ENCODE measurements at places on chromosomes 7 and 10. TPM values are rescaled to one million over a fixed set of nuclear protein-coding genes. Genes with fewer than 3 reads are reported as not detected.
A peak's percentile ranks its signal among the peaks of the same experiment; 100 is the strongest.

Gene SMNDC1
- total RNA-seq = 28.6 TPM

GRCh38 chr10:12699258-12699700, 302.2 kb downstream of the CCDC3 start:
- DNase-seq = no peak
- no peak overlapping the region for H3K4me3 ChIP-seq
- H3K36me3 ChIP-seq = no peaks in the 10 kb centered on the region
- no peaks in the 10 kb centered on the region for H3K4me1 ChIP-seq

Gene IGF2BP3
- 0.85 TPM for total RNA-seq

- H3K27ac ChIP-seq = no peak overlapping the region
- no peak for DNase-seq
- H3K36me3 ChIP-seq = no peaks in the 10 kb centered on the region
- no peaks in the 10 kb centered on the region for H3K4me1 ChIP-seq
- no peaks in the 10 kb centered on the region for H3K27me3 ChIP-seq
Measured at GRCh38 chr7:42869131-42870020, 42.5 kb downstream of the C7orf25 start.

Gene TMEM26
- 1.2 TPM for total RNA-seq

Gene ITPRIP
- total RNA-seq = 21.6 TPM

DNA sequence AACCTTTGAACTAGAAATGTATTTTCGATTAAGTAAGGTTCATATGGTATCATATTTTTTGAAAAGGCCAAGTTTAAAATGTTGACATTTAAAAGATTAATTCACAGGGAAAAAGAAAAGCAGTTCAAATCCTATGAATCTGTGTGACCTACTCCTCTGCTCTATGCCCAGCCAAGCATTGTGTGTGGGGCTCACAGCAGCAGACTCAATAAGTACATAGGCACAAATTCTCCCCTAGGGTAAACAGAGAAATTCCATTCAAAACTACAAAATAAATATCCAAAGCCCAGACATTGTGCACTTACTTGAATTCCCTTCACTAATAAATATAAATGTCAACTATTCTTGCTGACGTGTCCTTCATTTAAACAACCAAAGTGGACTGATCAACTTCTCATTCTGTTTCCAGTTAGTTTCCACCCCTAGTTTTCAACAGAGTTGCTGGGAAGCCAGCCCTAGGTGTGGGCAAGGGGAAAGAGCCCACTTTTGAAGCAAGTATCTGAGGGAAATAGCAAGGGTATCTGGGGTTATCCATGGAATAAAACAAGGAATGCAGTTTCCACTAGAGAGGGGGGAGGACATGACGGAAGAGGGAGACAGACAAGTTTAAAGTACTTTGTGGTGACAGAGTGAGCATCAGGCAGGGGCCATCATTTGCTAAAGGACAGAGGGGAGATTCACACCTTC, 533.3 kb downstream of the SORCS1 start:
- no peak overlapping the region for H3K4me3 ChIP-seq
- H3K36me3 ChIP-seq = no peaks in the 10 kb centered on the region
- H3K27me3 ChIP-seq = no peaks in the 10 kb centered on the region
- no peaks in the 10 kb centered on the region for H3K4me1 ChIP-seq

- no peaks in the 10 kb centered on the region for H3K36me3 ChIP-seq
- H3K4me3 ChIP-seq = no peak overlapping the region
- DNase-seq = no peak
- H3K27ac ChIP-seq = no peak overlapping the region
Measured at GRCh38 chr7:45601094-45601493, 26.9 kb downstream of the ADCY1 start.

DNA sequence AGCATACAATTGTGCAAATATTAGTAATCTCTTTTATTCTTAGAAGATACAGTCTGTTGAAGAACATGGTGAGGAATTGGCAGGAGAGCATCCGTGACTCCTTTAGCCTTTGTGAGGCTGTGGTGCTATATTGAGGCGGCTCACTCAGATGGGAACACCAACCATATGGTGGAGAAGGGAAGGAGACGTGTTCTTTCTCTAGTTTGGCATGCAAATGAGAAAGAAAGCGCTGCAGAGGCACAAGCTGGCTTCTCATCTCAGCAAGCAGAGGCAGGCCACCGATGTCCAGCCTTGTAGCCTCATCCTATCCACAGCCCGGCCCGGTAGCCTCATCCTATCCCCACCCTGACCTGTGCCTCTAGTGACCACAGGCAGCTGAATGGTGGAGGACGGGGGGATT, 288.3 kb downstream of the CAMK1D start:
- H3K36me3 ChIP-seq = no peaks in the 10 kb centered on the region
- no peak overlapping the region for H3K4me3 ChIP-seq
- no peaks in the 10 kb centered on the region for H3K27me3 ChIP-seq

- no peaks in the 10 kb centered on the region for H3K4me1 ChIP-seq
- no peaks in the 10 kb centered on the region for H3K36me3 ChIP-seq
- no peak for DNase-seq
- H3K4me3 ChIP-seq = no peak overlapping the region
- H3K27ac ChIP-seq = no peak overlapping the region
- H3K27me3 ChIP-seq = no peaks in the 10 kb centered on the region
Measured at GRCh38 chr10:95026461-95026860, 42.8 kb downstream of the CYP2C8 start.

Gene MOGAT3
- total RNA-seq = 0.25 TPM

Gene MYL10
- total RNA-seq = not detected

Gene LEP
- not detected for total RNA-seq

GRCh38 chr10:110615057-110615747, 28.9 kb upstream of the RBM20 start:
- DNase-seq = peak; percentile 68
- H3K36me3 ChIP-seq = no peaks in the 10 kb centered on the region
- no peaks in the 10 kb centered on the region for H3K27me3 ChIP-seq
- H3K4me3 ChIP-seq = no peak overlapping the region

DNA sequence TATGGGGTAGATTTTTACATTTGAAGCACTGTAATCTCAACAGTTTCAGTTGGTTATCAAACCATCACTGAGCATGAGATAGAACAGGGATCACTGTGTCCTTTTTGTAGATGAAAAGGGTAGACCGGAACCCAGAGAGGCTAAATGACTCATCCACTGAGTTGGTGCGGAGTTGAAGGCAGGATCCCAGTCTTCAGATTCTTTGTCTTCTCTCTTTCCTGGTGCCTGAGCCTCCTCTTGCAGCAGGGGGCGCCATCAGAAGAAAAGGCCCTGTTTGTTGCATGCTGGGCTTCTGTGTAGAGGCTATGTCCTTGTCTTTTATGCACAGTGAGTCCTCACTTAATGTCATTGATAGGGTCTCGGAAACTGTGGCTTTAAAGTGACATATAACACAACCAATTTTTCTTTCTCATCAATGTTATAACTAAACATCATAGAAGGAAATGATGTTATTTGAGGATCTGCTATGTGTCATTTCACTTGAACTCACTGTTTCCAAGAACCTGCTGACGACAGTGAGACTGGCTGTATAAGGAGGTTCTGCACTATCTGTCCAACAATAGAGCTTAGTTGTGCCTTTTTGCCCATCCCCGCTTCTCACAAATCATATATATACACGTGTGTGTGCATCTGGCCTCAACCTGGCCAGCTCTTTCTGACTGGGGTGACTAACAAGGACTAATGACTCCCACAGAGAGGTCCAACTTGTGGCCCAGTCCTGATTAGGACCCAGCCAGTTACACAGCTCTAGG, 14.3 kb downstream of the ZNF282 start:
- no peaks in the 10 kb centered on the region for H3K4me1 ChIP-seq
- H3K36me3 ChIP-seq = peaks cover 56% of the 10 kb centered on the region
- H3K27me3 ChIP-seq = no peaks in the 10 kb centered on the region

- H3K36me3 ChIP-seq = no peaks in the 10 kb centered on the region
- no peaks in the 10 kb centered on the region for H3K27me3 ChIP-seq
- no peak overlapping the region for H3K27ac ChIP-seq
- no peak overlapping the region for H3K4me3 ChIP-seq
- no peaks in the 10 kb centered on the region for H3K4me1 ChIP-seq
Measured at GRCh38 chr7:84249656-84250055, 55.1 kb upstream of the SEMA3A start.

Gene AGR2
- total RNA-seq = 164 TPM

DNA sequence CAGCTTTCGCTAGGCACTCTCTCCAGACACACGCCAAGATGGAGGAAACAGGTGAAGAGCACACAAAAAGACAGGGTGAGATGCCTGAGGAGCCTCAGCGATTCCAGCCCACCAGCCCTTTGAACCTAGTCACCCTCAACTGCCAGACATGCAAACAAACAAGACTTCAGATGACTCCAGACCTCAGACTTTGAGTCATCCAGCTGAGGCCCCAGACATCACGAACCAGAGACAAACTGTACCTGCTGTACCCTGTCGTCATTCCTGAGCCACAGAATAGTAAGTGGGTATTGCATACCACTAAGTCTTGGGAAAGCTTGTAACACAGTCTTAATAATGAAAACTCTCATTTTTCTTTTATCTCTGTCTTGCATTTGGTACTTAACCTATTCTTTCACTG, 126.6 kb upstream of the LSM8 start:
- no peak for DNase-seq
- no peaks in the 10 kb centered on the region for H3K36me3 ChIP-seq
- no peaks in the 10 kb centered on the region for H3K4me1 ChIP-seq
- no peak overlapping the region for H3K27ac ChIP-seq
- no peak overlapping the region for H3K4me3 ChIP-seq

DNA sequence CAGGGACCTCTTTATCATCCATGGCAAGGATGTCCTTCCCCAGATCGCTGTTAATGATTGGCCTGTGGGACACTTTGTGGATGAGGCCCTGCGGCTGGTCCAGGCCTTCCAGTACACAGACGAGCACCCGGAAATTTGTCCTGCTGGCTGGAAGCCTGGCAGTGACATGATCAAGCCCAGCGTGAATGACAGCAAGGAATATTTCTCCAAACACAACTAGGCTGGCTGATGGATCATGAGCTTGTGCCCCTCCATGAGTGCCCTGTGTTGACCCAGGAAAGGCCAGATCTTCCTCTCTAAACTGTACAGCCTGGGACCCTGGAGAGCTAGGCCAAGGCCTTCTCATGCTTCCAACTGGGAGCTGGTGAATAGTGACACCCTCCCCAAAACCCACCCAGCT, 124.1 kb downstream of the CUL2 start:
- no peak for DNase-seq
- no peaks in the 10 kb centered on the region for H3K4me1 ChIP-seq
- H3K27me3 ChIP-seq = no peaks in the 10 kb centered on the region
- no peak overlapping the region for H3K27ac ChIP-seq

GRCh38 chr10:91345716-91346115, 64.4 kb upstream of the HECTD2 start:
- no peak for DNase-seq
- no peak overlapping the region for H3K4me3 ChIP-seq

- no peaks in the 10 kb centered on the region for H3K36me3 ChIP-seq
- no peak for DNase-seq
- H3K4me1 ChIP-seq = no peaks in the 10 kb centered on the region
- peak overlapping the region; percentile 2 for H3K27ac ChIP-seq
- H3K4me3 ChIP-seq = no peak overlapping the region
- H3K27me3 ChIP-seq = no peaks in the 10 kb centered on the region
Measured at GRCh38 chr7:90701771-90702170, 105.7 kb downstream of the CDK14 start.

- no peaks in the 10 kb centered on the region for H3K27me3 ChIP-seq
- no peaks in the 10 kb centered on the region for H3K36me3 ChIP-seq
- H3K27ac ChIP-seq = peak within 1 kb of the TSS; percentile 30
- peaks cover 2% of the 10 kb centered on the region for H3K4me1 ChIP-seq
- peak; percentile 69 for DNase-seq
Measured at GRCh38 chr7:93890464-93891068, at the start of gene TFPI2. Gene TFPI2, minus strand, starts transcription at chr7:93890753. Its CDS starts 75 bp downstream, at chr7:93890678.

DNA sequence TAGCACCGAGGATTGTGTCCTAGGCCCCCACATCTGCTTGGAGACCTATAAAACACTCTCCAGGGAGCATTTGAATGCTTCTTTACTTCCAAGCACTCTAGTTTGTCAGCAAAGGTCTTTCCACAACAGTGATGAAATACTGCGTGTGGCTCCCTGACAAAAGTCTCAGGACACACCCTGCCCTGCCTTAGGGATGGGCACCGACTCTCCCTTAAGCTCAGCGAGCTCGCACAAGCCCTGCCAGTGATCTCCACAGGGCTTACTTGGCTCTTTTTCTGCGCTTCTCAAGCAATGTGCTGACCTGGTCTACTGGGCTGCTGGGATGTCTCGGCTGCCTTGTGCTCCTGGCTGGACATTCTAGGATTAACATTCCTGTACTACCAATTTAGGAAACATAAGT, 84.3 kb upstream of the MPP7 start:
- no peak for DNase-seq
- no peaks in the 10 kb centered on the region for H3K4me1 ChIP-seq
- H3K27ac ChIP-seq = no peak overlapping the region

DNA sequence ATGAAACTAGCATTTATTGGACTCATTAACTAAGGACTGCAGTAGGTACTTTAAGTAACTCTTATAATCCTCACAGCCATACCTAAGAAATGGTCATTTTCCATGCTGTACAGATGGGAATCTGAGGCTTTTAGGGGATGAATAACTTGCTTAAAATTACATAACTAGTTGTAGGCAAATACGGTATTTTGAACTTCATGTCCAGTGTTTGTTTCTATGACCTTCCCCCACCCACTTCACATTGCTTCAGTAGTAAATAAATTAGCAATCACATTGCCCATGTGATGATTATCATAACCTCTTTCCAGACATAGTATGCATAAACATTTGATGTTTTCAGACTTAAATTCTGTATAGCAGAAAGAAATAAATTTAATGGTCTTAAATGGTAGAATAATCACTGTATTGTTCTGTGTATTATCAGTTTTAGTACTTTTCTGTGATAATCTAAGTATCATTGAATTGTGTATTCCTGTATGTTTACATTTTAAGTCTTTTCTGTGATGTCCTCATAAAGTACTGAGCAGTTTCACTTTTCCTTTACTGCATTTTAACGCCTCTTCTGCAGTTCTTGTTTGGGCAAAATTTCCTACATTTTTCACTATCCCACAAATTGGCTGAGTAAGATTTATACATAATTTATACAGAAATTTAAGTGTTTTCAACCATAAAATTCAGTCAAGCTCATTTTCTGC, 48.3 kb downstream of the ANKIB1 start:
- H3K4me1 ChIP-seq = no peaks in the 10 kb centered on the region
- H3K4me3 ChIP-seq = peak overlapping the region; percentile 2
- no peaks in the 10 kb centered on the region for H3K27me3 ChIP-seq
- peak overlapping the region; percentile 45 for H3K27ac ChIP-seq
- no peak for DNase-seq

- no peaks in the 10 kb centered on the region for H3K4me1 ChIP-seq
- DNase-seq = no peak
- H3K4me3 ChIP-seq = no peak overlapping the region
- no peaks in the 10 kb centered on the region for H3K27me3 ChIP-seq
Measured at GRCh38 chr10:1127629-1128028, 71.4 kb downstream of the WDR37 start.

Gene CHRM2
- not detected for total RNA-seq

DNA sequence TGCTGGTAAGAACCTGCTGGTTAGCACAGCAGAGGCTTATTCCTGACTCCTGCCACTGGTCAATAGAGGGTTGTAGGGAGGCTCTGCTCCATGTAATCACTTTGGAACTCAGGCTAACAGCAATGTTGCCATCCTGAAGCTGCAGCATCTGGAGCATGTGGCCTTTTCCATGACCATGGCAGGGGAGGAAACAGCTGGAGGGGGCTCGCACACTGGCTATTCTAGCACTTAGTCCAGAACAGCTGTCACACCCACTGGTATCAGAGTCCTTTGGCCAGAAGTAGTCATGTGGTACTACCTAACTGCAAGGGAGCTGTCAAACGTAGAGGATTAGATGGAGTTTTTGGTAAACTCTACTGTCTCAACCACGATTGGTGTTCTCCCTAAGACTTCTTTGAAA, 450.0 kb downstream of the RPS24 start:
- no peak overlapping the region for H3K4me3 ChIP-seq
- no peaks in the 10 kb centered on the region for H3K36me3 ChIP-seq
- DNase-seq = no peak
- H3K27ac ChIP-seq = no peak overlapping the region
- H3K27me3 ChIP-seq = no peaks in the 10 kb centered on the region
- H3K4me1 ChIP-seq = no peaks in the 10 kb centered on the region

Measured in kidney (tissue), 22 donors.